GM18507 (cell line): ENCODE measurements at places on chromosomes 6 and 20.

DNA sequence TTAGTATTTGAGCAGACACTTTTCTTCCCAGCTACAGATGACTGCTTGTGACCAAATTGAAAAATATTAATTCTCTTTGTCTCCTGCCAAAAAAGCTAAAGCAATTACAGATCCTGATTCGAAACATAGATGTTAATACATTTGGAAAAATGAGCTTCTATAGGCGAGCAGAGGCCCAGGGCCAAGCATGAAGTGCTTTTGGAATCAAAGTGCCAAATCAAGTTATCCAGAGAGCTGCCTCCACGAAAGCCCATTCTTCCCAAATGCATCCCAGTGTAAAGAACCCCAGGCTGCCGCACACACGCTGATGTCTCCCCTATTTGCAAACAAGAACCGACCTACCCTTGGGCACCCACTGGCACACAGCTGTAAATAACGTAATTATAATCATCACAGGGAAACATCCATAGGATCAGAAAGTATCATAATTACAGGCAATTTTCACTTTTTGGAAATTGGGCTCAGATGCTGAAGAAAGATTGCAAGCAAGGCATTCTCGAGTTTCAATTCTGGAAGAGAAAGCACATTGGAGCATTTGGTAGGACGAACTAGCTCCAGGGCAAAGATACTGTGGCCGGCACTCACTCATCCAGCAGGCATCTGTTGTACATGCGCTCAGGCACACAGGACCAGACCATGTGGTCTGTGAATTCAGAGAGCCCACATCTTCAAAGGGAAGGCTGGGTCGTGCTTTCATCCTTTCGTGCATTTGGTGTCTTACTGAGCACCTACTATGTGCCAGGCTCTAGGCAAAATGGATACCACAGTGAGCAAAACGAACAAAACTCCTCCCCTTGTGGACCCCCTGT, 45.9 kb downstream of the BMP7 start:
- no peak for DNase-seq

DNA sequence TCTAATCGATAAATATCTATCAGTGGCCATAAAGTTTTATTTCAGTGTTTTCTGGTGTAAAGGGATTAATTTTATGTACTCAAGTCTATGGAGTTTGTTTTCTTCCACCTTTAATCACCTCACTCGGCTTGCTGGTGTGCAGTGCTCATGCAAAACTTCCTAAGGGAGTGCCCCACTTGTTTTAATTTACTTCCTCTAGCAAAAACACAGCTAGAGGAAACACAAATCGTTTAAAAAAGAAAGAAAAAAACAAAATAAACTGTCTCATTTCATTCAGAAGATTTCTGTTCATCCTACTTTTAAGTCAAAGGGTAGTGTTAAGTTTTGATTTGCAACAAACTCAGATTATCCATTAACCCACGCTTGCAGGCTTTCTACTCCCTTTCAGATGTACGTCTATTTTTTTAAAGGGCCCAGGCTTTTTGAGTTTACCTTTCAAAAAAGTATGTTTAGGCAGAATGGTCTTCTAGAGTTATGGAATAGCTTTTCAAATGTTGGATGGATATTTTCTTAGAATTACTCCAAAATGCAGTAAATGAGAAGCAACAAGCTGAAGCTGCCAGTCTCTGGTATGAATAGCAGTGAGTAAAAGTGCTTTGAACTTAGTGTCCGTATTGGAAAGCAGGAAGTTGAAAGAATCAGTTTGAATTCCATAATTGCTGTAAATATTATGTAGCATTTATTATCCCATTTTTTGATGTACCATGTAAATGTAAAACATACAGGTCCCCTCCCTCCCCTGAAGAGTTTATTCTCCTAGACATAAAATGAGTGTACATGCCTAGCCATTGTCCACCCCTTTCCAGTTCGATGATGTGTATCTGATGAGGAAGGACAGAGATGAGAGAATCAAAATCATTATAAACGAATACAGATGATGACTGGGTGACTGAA, 113.3 kb downstream of the SLC16A10 start:
- DNase-seq, result no peak

DNA sequence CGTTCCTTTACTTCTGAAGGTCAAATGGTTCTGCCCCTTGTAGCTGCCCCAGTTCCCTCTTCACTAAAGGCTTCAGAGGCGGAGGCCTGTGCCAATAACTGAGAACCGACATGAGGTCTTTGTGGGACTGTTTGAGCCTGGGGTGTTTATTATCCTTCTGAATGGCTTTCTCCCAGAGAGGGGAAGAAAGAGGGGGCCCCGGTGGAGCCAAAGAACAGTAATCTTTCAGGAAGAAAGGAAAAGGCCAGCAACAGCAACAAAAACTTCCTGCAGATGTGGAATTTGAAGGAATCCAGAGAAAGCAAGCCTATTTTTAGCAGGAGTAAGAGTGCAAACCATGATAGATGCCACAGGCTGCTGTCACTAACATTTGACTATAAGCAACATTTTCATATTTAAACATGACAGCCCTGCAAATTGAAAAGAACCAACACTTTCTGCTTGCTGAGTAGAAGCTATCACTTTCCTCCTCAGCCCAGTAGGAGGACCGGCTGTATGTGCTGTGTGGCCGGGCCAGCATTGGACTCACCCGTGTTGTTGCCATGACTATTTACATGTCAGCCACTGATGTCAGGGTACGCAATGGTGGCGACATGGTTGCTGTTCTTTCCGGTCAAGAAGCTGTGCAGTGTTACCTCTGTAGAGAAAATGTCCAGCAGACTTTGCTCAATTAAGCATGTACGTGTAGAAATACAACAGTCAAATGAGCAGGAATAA, 121.3 kb downstream of the SOBP start:
- no peak for DNase-seq

DNA sequence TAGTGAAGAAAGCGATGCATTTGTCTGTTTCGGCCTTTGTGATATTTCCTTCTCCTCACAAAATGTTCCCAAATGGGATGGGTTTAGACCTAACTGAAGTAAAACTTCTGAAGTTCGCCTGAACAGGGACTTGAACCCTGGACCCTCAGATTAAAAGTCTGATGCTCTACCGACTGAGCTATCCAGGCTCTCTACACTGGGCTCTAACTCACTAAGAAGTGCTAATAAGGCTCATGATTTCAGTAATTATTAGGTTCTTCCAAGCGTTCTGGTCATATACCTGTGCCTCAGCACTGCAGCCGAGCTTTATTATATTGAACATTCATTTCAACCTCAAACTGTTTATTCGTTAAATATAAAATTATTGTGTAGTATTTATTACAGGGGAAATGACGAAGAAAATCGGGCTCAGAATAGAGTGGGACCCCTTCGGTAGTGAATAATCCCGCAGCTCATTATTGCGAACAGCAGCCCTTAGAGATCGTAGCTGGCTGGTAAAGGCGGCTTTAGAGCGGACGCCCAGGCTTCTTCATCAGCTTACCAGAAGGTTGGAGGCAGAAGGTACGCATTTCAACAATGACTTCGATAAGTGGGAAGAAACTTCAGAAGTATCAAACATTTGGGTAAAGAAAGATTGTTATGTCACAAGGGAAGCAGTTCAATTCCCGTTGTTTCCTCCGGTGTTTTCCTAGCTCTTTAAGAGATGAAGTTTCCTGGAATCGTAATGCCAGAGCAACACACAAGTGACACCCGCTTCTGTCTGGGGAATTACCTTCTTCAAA, 119.0 kb upstream of the ZNF184 start:
- no peak for DNase-seq

DNA sequence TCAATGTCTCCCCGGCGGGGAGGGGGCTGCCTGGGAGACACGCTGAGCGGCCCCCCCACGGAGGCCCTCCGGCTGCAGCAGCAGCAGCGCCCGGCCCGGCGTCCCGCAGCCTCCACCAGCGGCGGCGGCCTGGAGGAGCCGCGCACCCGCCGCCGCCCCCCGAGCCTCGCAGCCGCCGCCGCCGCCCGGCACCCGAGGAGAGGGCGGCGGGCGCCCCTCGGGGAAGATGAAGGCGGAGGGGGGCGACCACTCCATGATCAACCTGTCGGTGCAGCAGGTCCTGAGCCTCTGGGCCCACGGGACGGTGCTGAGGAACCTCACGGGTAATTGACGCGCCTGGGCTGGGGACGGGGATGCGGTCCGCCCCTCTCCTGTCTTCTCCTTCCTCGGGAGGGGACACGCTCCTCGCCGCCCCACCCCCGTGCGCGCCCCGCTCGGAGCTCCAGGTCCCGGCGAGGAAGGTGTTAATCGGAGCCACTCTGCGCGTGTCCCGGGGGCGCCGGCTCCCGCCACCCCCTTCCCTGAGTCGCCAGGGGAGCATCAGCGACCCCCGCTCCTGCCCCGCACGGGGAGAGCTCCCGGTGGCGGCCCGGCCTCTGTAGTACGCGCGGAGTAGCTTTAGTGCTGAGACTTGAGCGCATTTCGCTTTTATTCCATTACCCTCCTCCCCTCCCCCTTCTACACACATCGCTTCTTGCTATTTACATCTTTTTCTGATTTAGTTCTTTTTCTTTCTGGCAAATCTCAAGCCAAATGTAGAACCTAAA, 686 bp downstream of the TMEM170B start:
- DNase-seq, result no peak

DNA sequence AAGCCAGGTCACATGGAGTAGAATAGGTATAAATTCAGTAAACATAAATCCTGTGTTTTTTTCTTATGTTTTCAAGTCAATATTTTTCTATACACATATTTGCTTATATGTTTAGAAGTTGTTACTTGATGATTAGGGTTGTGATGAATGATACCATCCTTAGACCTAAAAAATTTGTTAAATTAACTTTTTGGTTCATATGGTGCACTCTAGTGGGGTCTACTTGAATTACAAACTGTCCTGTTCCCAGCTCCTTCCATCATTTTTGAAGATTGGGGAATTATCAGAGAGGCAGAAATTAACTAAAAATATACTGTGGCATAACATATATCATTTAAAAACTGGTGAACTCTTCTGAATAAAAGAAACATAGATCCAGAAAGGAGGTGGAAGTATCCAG, 48.3 kb upstream of the RIPPLY2 start:
- DNase-seq, result no peak

- DNase-seq, result no peak
Measured at GRCh38 chr6:119297049-119297448, 52.5 kb downstream of the MAN1A1 start.

DNA sequence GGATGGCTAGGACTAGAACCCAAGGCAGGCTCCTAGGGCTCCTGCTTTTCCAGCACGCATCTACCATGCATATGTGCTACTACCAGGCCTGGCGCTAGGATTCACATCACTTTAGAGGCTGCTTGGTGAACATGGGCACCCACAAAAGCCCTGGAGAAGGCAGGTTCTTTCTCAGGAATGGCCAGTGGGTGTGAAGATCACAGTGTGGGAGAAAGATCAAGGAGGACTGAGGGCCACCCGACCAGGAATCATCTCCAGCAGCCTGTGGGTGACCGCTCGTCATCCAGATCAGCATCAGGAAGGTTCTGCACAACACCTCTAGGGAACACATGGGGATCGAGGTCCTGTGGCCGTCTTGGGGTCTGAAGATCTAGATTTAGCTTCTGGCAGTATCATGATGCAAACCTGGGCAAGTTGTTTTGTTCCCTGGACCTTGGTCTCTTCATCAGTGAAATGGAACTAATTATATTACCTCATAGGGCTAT, 27.3 kb downstream of the SRSF3 start:
- DNase-seq, result no peak

DNA sequence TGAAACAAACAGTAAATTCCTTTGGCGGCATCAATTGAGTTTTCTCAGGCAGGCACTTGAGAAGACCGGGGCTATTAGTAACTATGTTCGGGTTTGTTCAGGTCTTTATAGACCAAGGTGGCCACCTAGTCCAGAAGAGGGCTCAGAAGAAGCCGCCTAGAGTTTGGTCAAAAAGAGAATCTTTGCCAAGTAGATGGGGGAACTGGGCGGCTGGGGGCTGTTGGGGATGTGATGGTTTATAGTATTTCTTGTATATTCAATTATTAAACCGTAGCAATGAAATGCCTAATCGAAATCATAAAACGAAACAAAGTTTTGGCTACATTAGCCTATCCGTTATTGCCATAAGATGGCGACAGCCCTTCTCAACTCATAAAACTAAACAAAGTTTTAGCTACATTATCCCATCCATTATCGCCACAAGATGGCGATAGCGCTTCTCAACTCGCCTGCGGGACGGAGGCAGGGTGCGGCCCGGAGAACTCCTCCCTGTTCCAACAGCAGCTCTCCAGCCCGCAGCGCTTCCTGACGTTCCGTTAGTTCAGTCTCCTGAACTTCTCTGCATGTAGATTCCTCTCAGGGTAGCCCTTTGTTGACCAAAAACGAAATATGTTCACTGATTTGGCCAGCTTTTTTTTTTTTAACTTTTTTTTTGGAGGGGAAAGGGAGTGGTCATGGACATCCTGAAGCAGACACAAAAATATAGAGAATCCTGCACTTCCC, 120.5 kb upstream of the PRSS16 start:
- DNase-seq, result no peak

- no peak for DNase-seq
Measured at GRCh38 chr20:63519668-63520503, 679 bp upstream of the PPDPF start.

DNA sequence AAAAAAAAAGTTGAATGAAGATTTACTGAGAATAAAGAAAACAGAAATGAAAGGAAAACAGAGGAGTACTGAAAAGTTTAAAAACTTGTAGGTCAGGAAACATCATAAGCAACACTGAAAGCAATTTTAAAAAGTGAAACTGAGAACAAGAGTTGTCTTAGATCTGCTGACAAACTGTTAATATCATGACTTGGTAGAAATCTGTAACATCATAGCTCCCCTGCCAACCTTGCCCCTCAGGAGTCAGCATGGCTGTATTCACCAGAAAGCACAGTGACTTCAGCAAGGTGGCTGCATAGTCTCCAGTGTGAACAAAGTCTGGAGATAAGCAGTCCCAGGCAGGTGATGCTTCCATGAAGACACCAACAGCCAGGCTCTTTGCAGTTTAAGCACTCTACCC, 5.3 kb downstream of the NAA20 start:
- no peak for DNase-seq

DNA sequence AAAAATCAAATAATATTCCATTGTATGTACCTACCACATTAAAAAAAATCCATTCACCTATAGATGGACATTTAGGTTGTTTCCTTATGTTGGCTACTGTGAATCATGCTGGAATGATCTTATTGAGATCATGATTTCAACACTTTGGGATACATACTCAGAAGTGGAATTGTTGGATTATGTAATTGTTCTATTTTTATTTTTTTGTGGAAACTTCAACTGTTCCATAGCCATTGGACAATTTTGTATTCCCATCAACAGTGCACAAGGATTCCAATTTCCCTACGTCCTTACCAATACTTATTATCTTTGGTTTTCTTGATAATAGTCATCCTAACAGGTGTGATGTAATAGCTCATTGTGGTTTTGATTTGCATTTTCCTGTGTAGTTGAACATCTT, 834.0 kb downstream of the MAFB start:
- no peak for DNase-seq

DNA sequence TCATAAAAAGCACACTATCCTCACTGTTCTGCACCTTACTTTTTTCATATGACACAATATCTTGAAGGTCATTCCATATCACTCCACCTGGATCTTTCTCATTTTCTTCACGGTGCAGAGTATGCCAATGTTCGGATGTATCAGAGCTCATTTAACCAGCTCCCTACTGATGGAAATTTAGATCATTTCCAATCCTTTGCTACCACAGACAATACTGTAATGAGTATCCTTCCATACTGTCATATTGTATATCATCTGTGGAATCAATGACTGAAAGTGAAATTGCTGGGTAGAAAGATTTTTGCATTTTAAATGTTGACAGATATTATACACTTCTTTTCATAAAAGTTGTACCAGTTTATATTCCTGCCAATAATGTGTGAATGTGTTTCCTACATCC, 2.2 kb upstream of the RAB44 start:
- DNase-seq, result no peak
